Thoracic aorta (tissue), 2 donors: ENCODE measurements at places on chromosomes 16 and 17.

DNA sequence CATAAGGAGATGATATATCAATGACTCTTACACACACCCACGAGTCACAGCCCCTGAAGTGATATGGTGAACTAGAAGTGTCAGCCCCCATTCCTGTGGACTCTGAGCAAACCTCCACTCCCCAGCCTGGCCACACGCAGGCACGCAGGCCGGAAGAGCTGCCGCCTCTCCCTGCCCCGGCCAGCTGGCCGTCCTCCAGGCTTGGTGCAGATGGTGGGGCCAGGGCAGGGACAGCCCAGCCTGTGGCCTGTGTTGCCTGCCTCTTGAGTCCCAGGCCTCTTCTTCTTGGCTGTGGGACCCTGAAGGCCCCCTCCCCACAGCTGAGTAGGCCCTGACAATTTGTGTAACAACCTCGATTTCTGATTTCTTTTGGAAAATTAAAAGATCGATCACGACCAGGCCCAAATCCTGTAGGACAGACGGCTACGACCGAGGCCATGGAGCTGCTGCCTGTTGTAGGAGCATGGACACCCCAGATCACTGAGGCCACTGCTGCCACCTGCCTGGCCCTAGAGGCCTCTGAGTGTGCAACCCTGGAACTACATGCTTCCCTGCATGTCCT, 10.0 kb upstream of the MPRIP start:
- DNase-seq: no peak

DNA sequence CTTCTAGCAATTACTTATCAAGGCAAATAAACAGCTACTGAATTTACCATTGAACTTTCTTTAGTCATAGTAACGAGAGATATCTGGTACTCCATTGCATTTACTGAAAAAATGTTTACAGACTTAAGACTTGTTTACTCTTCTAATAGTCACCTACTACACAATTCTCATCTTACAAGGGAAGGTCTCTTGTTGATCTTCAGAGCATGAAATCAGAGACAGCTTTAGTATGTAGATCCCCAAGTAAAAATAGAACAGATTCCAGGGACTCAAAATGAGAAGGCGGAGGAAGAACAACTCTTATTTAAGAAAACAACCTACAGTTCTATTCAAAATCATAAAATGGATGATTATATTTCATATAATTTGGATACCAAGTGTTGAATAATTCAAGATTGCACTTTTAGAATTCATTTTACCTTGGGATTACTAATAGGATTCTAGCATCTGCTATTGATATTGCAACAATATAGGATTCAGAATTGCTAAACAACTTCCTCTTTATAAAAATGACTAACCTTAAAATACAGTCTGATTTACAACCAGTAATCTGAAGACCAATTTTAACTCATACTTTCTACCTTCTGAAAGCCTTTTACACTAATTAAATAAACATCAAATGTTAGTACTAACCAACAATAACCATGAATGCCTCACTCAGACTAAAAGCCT, 20.8 kb downstream of the UBE2G1 start:
- no peak for DNase-seq

DNA sequence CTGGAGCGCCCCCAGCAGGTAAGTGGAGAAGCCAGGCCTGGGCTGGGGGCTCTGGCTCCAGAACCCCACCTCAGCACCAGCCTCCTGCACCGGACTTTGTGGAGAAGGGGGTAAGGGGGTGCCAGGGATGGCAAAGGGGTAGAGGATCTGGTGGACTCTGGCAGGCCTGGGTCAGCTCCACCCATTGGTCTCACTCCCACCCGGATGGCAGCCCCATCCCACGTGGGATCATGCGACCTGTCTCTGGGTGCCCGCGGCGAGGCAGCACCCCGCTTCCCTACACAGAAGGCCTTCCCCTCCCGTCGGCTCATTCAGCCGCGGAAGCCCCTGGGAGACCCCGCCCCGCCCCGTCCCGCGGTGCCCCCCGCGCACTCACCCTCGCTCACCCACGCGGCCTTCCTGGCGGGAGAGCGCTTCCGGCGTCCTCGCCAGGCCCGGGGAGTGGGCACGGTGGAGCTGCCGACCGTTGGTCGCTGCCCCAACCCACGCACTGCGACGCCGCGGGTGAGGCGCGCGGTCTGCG, 498 bp upstream of the PLEKHG4 start:
- DNase-seq: no peak

DNA sequence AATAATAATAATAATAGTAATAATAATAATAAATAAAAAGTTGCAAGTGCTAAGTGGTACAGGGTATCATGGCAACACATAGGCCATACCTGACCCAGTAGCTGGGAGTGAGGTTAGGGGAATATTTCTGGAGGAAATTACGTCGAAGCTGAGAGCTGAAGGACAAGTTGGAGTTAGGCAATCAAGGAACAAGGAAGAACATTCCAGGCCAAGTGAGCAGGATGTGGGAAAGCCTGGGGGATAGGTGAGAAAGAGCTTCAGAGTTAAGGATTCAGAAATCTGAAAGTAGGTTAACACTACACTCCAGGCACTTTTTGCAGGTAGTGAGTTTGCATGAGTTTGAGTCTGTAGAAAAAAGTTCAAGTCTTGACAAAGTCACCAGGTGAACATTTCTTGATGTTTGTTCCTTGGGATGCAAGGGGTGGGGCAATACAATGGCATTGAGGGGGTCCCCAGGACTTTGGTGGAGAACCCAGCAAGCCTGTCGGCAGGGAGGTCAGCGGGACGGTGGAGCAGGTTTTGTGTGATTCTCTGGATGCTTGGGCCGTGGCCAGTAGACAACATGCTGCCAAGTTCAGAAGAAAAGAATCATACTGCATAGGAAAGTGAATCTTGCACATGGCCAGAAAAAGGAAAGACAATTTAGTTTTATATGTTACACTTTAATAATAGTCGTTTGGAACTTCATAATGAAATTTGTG, 27.7 kb upstream of the MPHOSPH6 start:
- no peak for DNase-seq
